Activated CD4-positive, alpha-beta T cell treated with anti-CD3 and anti-CD28 coated beads for 1 hour (primary cell): ENCODE measurements at places on chromosomes 6 and 20.

DNA sequence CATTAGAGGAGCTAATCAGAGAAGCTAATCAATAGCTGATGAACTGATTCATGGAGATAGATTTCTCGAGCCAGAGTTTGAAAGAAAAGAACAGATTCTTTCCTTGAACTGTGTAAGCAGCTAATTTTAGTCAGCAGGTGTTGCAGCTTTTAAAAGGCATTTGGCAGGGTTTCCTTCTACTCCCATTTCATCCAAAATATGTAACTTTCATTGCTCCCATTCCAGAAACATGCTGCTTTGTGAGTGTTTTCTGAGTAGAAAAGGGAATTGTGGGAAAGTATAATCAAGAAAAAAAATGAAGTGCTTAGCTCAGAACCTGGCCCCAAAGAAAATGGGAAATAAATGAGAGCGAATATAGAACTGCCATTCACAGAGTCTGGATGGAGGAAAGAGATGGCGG is 20.8 kb downstream of the SLC35F1 start:
- no peak for DNase-seq

- DNase-seq, result no peak
These were observed 291.8 kb downstream of the LRFN2 start for GRCh38 chr6:40295251-40295950.

GRCh38 chr6:45614488-45615285 is 237.0 kb upstream of the SUPT3H start:
- DNase-seq, result no peak

GRCh38 chr6:154661768-154662167 is 71.4 kb upstream of the SCAF8 start:
- DNase-seq, result no peak

- DNase-seq, result no peak
These were observed 240.6 kb downstream of the BCKDHB start for GRCh38 chr6:80347101-80347500.

DNA sequence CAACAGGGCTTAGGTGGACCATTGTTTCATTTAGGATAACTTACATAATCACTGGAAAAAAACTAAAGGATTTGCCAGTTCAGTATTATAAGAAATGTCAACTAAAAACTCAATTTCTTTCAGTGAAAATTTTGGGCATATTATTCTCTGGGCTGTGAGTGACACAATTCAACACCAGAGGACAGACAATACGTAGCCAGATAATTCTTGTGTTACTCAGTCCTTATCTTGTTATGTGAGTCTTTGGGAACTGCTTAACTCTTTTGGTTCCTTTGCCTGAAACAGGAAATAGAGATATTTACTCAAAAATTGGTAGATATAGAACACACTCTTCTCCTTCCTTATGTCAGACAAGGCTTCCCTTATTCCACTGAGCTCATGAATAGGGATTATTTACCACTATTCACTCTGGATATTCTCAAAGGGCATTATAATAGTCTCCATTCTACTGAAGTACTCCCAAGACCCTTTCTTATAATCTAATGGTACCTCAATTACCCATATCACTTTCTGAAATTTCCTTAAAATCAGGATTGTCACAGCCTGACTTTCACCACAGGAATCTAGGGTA is 4.9 kb upstream of the BEND6 start:
- DNase-seq, result no peak
